ENCODE measurements at places on chromosomes 2 and 18.

- ATAC-seq, result no peak
Measured at GRCh38 chr2:101728865-101729264, 31.4 kb downstream of the MAP4K4 start.

- peak; percentile 28 for ATAC-seq
Measured at GRCh38 chr18:58208207-58208932, 164.3 kb downstream of the NEDD4L start.

GRCh38 chr2:39523308-39524044 lies 86.4 kb upstream of the MAP4K3 start:
- peak; percentile 97 for ATAC-seq

DNA sequence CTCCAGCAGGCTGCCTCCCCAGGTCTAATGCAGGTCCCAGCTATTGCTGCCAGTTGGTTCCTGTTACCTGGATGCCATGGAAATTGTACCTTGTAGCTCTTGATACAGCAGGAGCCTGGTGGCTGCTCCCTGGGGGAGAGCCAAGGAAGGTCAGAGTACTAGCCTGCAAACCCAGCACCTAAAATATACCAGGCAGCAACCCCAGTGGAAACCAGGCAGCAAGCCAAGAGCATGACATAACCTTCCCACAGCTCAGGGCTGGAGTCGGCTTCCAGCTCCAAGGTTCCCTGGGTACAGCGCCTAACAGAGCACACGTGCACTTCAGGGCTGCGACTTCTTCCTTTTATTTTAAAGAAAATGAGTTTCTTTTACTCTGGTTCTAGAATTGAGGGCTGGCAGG lies 30.3 kb downstream of the TNP1 start:
- peak; percentile 87 for ATAC-seq

GRCh38 chr2:202074324-202074723 lies 1.3 kb downstream of the KIAA2012 start:
- no peak for ATAC-seq

- ATAC-seq, result 0 out of 3 replicates have a peak, but pooled peaks have one; percentile 22
Measured at GRCh38 chr18:58140387-58141325, 96.6 kb downstream of the NEDD4L start.

- ATAC-seq, result no peak
Measured at GRCh38 chr2:109372171-109372568, 241.6 kb downstream of the SEPTIN10 start.

GRCh38 chr2:172095146-172095904 lies 7.4 kb downstream of the DLX2 start:
- ATAC-seq, result peak; percentile 48

- ATAC-seq, result peak; percentile 45
Measured at GRCh38 chr2:23651187-23652080, 266.5 kb downstream of the KLHL29 start.

Measured in SK-N-SH treated with all-trans-retinoic acid at 6 μM for 48 hours (cell line).